GM23338 (cell line): ENCODE measurements at places on chromosomes 7 and 10. TPM values are rescaled to one million over a fixed set of nuclear protein-coding genes. Genes with fewer than 3 reads are reported as not detected.

NPY4R gene
- not detected in 2 replicates for total RNA-seq

SFTPD gene
- total RNA-seq: 0.70 TPM in 1 of 2 replicates, not detected in the other

OR13A1 gene
- 0.12 TPM in 1 of 2 replicates, not detected in the other for total RNA-seq

CDC14C gene
- 0.17 and 0.54 TPM in 2 replicates for total RNA-seq

OR2A5 gene
- total RNA-seq: not detected in 2 replicates

HMX2 gene
- 0.97 and 2.6 TPM in 2 replicates for total RNA-seq

SSC4D gene
- total RNA-seq: 11.4 and 12.7 TPM in 2 replicates

ICA1 gene
- 37.3 and 45.2 TPM in 2 replicates for total RNA-seq

ZNF783 gene
- 8.6 and 9.0 TPM in 2 replicates for total RNA-seq

NUTM2E gene
- 0.12 TPM in 1 of 2 replicates, not detected in the other for total RNA-seq

RASA4B gene
- 1.5 and 4.2 TPM in 2 replicates for total RNA-seq

CALML3 gene
- not detected in 2 replicates for total RNA-seq

BMPER gene
- 0.43 and 1.4 TPM in 2 replicates for total RNA-seq

GTPBP4 gene
- 48.7 and 56.5 TPM in 2 replicates for total RNA-seq
